NCI-H187 (cell line): ENCODE measurements at places on chromosomes 2 and 18.

GRCh38 chr18:34659579-34660517, 50.2 kb upstream of the DTNA start:
- no peak for DNase-seq

DNA sequence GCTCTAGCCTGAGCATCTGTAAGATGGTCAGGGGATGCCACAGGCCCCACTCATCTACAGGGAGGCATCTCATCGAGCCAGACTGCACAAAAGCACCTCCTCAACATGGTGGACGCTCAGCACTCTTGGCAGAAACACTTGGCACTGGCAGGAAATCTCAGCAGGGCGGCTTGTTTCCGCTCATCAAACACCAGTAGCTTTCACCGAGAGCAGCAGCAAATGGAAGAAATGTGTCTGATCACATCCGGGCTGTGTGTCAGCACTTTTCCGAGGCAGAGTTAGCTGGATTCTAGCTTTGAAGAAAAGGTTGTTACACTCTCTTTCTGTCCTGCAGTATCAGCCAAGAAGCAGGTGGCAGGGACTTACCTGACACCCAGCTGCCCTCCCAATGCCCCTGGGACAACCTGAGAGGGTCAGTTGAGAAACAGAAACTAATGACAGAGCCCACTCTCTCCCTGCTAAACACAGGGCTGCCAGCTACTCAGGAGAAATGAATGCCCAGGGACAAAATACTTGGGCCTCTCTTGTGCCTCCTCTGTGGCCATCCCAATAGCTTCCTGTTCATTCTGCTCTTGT, 68.9 kb upstream of the FZD7 start:
- DNase-seq = no peak

- peak; percentile 52 for DNase-seq
These were observed 3.4 kb downstream of the FBLN7 start for GRCh38 chr2:112141626-112142007.

DNA sequence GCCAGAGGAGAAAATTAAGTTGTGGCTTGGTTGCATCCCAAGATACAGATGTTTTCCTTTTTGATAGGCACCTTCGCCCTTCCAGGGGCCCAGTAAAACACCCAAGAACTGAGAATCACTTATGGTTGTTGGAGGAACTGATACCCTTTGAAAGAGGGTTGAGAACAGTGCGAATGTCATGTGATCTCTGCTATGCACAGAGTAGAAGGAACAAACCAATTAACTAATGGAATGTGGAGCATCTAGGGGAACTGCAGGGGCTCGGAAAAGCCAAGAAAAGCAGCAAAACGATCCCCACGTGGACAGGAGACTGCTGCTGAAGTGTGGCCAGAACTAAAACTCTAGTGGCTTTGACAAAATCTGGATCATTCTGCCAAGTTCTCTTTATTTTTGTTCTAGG, 58.8 kb downstream of the APOB start:
- no peak for DNase-seq

DNA sequence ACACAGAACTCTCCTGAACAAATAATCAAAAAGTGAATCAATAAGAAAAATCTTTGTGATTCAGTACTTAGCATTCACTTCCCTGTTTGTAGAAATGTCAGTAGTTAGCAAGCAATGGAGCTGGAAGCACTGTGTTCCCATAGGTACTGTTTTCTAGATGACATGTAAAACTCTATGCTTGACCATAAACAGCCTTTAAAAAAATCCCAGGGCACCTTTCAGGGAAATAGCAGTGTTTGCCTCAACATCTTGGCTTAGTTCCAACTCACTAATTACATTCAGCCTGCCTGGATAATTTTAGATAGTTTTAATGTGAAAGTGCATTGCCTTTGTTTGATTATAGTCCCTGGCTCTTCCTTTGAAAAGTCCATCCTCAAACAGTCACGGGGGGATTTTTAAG, 721.8 kb downstream of the ERBB4 start:
- DNase-seq = no peak

DNA sequence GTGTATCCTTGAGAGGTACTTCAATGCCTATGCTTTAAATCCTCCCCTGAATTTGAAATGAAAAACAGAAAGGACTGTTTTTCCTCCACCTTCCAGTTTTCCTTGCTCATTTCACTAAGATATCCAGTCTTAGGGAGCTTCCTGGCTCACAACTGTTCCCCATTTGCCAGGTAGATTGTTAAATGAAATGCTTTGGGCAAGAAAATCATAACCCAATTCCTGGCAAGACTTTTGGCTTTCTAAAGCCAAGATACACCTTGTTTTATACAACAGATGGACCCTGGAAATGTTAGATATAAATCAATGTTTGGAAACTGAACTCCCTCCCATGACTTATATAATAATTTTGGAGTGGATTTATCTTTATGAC, 3.6 kb upstream of the CHMP3 start:
- DNase-seq = no peak

DNA sequence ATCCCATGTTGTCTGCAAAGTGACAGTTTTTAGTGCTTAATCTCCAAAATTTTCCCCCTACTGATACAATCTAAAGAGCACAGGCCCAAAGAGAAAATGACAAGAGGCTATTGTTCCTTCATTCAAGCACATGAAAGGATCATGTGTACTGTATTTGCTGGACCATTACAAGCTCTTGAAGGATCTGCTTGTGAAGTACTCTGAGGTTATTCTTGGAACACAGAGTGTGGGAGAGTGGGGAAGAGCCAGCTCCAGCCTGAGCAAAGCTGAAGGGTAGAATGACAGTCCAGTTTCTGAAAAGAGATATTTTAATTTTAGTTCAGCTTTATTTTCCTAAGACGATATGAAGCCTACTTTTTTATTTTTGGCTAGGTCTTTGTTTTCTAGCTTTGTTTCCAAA, 112.2 kb downstream of the GALNT3 start:
- peak; percentile 35 for DNase-seq

GRCh38 chr2:133346654-133347053, 221.6 kb downstream of the NCKAP5 start:
- no peak for DNase-seq

- DNase-seq = no peak
These were observed 21.8 kb upstream of the CNRIP1 start for GRCh38 chr2:68341583-68341982.

DNA sequence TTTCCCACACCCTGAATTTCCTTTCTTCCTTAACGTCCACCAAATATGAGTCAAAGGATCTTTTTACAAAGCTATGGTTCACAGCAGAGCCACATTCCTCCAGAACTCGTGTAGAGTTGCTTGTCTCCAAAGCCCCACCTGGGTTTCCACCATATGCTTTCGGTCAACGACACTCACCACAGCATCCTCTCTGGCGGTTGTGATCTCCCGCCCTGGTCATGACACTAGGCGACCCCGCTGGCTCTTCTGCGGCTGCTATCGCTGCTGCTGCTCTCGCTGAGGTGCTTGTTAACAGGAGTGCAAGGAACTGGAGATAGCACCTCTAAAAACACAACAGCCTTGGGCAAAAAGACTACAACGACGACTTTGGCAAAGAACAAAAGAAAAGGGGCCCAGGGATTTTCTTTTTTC, 340 bp downstream of the SLC40A1 start:
- DNase-seq = no peak

GRCh38 chr18:73787316-73787715, 360.3 kb downstream of the FBXO15 start:
- DNase-seq = no peak

- no peak for DNase-seq
These were observed 6.9 kb upstream of the STAT1 start for GRCh38 chr2:191020742-191021381.

DNA sequence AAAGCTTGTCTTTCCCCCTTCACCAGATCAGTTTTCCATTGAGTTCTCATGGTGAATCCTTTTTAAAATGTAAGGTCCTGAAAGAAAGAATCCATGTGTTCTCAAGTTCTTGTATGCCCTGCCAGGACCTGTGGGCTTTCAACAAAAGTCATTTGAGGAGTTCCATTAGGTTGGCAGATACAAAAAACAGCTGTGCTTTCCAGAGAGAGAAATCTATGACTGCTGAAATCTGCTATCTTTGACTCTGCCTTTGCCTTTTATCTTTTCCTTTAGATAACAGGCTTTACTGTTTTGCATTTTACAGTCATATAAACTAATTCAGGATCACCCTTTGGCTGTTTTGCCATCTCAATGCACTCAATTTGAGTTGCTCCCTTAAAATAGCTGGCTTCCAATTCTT, 59.7 kb downstream of the CXCR4 start:
- DNase-seq = no peak

DNA sequence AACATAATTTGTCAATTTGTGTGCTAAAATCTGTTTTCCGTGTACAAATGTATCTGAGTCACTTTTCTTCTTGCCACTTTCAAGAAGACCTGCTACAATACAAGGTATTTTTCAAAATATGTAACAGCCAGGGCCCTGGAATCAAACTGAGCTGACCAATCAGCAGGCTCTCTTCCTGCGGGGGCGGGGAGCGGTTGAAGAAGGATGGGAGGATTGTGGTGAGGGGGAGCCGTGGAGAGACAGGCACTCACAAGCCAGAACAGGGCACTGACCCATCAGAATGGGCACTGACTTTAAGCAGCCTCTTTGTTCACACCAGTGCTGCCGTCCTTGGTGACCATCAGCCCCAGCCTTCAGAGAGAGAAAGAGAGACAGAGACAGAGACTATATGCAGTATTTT, 40.6 kb upstream of the CCNYL1 start:
- DNase-seq = no peak

GRCh38 chr18:56148373-56148772, 490.0 kb downstream of the TXNL1 start:
- no peak for DNase-seq

DNA sequence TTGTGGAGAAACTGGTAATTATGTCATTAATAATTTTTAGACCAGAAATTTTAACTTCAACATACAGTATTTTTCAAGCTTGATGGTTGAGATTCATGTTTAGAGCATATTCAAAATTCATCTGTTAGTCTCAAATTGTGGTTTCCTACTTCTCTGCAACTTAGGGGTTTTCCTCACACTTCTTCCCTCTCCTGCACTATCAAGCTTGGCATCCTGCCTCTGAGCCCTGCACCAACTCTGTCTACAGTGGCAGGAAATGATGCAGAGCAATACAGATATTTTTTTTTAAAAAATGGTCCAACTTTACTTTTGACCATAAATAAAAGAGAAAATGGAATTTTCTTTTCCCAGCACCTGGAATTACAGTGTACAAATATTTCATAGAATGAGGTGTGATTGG, 247.3 kb downstream of the NUP35 start:
- no peak for DNase-seq
